ENCODE measurements at places on chromosomes 6 and 20.
A peak's percentile ranks its signal among the peaks of the same experiment; 100 is the strongest.

DNA sequence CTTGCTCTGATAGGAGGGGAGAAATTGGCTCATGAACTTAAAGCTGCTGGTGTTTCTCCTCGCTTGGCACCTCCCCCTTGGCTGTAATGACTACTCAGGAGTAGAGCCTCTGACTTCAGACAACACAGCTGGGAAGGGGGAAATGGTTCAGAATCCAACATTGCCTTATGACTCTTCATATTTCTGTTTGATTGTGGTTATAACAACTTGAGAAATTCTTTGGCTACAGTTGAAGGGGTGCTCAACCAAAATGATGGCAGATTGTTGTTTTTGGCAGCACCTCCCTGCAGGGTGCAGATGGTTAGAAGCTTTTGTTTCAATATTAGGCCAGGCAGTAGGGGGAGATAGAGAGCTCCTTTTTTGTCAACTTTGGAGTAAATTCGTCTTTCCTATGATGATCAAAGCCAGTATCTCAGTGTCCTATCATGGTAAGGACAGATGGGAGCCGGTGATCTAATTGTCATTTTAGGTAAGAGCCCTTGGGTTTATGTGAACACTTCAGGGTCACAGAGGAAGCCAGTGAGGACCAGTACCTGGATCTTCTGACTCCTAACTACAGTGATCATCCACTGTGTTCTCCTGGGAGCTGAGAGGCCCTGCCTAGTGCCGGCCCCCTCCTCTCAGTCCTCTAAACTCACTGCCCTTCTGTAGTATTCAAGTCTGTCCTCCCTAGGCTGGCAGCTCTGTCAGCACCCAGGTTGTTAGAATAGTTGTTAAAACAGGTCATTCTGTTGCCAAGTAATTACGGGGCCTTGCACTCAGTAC, 39.9 kb downstream of the RPRD1B start:
- no peak for DNase-seq

GRCh38 chr20:59814840-59815340, 118.5 kb downstream of the SYCP2 start:
- DNase-seq, result no peak

DNA sequence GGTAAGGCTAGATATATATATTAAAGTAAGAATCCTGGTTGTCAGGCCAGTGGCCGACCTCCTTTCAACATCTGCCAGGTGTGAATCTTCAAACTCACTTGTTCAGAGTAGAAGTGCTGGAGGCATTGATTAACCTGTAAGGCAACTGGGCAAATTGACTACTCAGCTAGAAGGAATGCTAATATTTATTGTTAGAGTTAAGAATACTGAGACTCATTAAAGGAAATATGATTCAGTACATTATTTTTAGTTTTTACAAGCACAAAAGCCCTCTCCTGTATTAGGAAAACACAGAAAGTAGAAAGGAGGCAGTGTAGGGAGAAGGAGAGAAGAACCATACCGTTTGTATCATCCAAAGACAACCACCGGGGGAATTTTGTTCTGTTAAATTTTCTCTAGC, 53.5 kb downstream of the RIPOR2 start:
- DNase-seq, result no peak

DNA sequence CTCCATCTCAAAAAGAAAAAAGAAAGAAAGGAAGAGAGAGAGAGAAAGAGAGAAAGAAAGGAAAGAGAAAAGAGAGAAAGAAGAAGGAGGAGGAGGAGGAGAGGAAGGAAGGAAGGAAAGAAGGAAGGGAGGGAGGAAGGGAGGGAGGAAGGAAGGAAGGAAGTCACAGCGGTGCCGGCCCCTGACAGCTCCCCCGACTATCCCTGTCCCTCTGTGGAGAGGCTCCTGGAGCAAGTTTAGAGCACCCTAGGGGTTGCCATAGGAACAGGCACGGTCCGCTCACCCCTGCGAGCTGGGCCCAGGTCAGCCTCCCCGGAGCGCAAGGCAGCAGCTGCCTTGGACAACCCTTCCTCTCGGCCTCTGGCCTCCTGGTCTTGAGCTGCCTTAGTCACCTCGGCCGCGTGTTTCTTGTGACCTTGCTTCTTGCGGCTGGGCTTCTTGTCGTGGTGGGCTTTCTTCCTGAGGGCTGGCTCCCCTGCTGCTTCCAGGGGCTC, 6.8 kb downstream of the BNIP5 start:
- peak; percentile 21 for DNase-seq

- no peak for DNase-seq
Observed at GRCh38 chr6:133612459-133612858, 276.5 kb upstream of the TCF21 start.

GRCh38 chr6:48222241-48222640, 111.2 kb upstream of the PTCHD4 start:
- DNase-seq, result no peak

GRCh38 chr6:5138995-5139827, 54.1 kb downstream of the PPP1R3G start:
- DNase-seq, result no peak

GRCh38 chr20:982754-983153, 19.4 kb downstream of the RSPO4 start:
- DNase-seq, result no peak

GRCh38 chr6:155530219-155530834, 74.7 kb upstream of the NOX3 start:
- no peak for DNase-seq

- DNase-seq, result no peak
Observed at GRCh38 chr20:59585714-59586409, 18.5 kb upstream of the PHACTR3 start.

DNA sequence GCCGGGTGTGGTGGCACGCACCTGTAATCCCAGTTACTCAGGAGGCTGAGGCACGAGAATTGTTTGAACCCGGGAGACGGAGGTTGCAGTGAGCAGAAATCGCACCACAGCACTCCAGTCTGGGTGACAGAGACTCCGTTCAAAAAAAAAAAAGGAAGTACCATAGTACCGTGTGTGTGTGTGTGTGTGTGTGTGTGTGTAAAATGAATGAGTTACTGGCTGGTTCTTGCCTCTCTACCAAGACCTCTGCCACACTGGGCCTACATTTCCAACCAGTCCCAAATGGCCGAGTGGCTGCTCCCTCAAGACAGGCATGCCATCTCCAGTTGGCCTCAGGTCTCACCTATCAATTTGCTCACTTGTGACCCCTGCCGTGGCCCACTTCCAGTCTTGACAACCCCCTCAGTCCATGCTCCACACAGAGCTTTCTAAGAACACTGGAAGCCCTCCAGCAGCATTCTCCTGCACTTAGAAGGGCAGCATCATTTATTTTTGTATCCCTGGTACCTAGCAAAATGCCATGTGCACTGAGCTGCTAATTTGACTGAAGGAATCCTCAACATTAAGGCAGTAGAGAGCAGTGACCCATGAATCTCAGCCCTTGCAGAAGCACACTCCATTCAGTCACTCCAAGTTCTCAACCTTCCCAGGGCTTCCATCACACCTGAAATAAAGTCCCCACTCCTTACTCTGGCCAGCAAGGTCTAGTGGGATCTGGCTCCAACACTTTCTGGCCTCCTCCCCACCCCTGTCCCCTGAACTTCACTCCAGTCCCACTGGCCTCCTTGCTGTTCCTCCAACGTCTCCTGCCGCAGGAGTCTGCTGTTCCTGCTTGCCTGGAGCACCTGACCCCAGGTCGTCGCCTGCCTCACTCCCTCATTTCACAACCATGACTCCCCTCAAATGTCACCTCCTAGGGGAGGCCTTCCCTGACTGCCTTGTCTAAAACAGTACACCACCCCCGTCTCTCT, 29.9 kb downstream of the COX4I2 start:
- DNase-seq, result no peak

- DNase-seq, result no peak
Observed at GRCh38 chr6:63440057-63440456, 120.3 kb upstream of the LGSN start.

GRCh38 chr6:161436106-161436876, 162.4 kb upstream of the AGPAT4 start:
- no peak for DNase-seq

GRCh38 chr20:17158701-17159100, 68.1 kb upstream of the PCSK2 start:
- DNase-seq, result no peak

GRCh38 chr6:11869672-11870340, 91.2 kb upstream of the ADTRP start:
- DNase-seq, result no peak

DNA sequence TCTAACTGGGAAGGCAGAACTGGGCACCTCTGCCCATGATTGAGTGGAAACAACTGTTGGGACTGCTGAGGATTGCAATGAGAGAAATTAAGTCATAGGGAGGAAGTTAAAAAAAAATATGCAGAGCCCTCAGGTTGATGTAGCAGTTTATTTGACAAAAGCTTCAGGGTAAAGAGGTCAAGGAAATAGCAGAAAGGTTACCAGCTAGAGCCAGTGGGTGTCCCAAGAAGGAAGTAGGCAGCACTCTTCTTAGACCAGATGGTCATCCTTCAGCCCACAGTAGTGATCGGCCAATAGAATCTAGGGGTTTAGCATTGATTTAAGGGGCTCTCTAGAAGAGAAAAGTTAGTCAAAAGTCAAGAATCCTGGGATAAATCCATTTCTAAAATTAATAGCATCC, 21.7 kb upstream of the WFDC10A start:
- DNase-seq, result no peak

GRCh38 chr6:51892750-51893149, 194.7 kb downstream of the PKHD1 start:
- DNase-seq, result no peak

DNA sequence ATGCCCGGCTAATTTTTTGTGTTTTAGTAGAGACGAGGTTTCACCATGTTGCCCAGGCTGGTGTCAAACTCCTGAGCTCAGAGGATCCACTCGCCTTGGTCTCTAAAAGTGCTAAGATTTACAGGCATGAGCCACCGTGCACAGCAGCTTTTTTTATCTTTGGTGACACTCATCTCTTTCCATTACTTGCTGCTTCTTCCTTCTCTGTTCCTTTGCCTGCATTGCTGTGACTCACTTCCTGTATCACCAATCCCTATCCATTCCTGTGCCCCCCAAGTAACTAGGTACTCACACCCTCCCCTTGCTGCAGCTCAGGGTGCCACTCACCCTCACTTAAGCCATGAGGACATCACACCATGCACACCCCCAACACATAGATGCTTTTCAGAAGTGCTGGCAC, 24.6 kb downstream of the KHDC1L start:
- DNase-seq, result no peak

DNA sequence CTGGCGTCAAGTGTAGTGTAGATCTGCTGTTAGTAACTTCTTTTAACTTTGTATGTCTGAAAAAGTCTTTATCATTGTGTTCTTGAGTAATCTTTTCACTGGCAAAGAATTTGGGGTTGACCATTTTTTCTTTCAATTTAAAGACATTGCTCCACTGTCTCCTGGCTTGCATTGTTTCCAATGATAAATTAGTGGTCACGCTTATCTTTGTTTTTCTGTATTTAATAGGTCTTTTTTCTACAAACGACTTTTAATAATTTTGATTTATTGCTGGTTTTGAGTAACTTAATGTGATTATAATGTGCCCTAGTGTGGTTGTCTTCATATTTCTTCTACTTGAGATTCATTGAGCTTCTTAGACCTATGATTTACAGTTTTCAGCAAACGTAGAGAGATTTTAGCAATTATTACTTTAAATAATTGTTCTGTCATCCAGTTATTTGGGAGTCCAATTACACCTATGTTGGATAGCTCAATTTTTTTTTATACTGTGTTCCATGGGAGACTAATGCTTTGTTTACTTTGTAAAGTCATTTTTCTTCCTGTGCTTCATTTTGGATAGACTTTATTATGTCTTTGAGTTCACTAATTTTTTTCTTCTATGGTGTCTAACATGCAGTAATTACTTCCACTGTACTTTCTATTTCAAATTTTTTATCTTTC, 38.3 kb upstream of the HEY2 start:
- DNase-seq, result no peak

DNA sequence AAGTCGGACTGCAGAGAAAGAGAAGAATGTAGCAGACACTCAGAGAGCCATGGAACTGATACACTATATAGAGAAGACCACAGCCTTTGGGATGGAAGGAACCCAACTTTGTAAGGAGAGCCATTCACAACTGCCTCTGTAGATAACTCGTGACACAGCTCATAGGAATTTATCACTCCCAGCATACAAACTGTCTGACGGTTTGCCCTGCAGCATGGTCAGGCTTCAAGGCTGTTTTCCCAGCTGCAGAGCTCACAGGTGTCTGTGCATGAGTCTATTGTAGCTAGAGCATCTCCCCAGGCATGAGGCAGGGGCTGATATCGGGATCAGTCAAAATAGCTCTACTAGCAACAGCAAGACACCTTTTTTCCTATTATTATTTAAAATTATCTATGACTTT, 130.5 kb upstream of the DTNBP1 start:
- DNase-seq, result no peak

GRCh38 chr6:135182071-135183001, 1.2 kb downstream of the MYB start:
- no peak for DNase-seq

- DNase-seq, result no peak
Observed at GRCh38 chr6:170034294-170034693, 256.6 kb downstream of the DLL1 start.

GRCh38 chr6:148520109-148520841, 177.6 kb downstream of the SASH1 start:
- DNase-seq, result no peak

GRCh38 chr6:129730477-129731165, 20.6 kb upstream of the ARHGAP18 start:
- DNase-seq, result no peak

- DNase-seq, result no peak
Observed at GRCh38 chr6:90294008-90294511, 2.6 kb downstream of the BACH2 start.

- DNase-seq, result no peak
Observed at GRCh38 chr6:16904957-16905356, 143.7 kb upstream of the ATXN1 start.

GRCh38 chr6:42279966-42280629, 62.4 kb upstream of the MRPS10 start:
- no peak for DNase-seq

DNA sequence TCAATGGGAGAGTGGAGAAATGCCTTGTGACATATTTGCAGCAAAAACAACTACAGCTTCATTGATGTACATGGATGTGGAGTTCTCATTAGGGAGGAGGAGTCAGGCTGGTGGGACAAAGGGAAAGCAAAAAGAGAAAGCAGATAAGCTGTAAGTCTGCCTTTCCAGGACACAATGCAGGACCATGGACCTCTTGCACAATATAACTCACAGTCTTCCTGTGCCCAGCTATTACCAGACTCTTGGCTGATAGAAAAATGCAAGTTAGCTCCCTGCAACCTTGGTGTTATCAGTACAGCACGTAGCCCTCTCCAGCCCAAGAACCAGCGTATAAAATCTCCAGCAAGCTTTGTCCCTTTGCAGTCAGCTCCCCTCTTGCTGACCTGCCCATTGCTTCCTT, 232.3 kb downstream of the NFATC2 start:
- no peak for DNase-seq

All from NCI-H1092 (cell line).